ENCODE measurements at places on chromosomes 1 and 21.
A peak's percentile ranks its signal among the peaks of the same experiment; 100 is the strongest.

DNA sequence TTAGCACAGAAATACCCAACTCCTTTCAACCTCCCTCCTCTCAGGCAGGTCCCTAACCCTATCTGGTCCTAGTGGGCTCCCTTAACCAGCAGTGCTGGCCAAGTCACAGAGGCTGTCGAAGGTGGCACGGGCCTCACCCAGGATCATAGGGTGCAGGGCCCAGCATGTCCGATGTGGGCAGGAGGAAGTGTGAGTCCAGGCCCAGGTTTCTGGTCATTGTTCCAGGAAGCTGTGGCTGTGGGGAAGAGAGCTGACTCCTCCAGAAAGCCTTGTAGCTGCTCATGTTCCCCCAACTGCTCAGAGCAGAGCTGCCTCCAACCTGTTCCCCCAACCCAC, 2.4 kb downstream of the CCDC17 start:
- DNase-seq: no peak

DNA sequence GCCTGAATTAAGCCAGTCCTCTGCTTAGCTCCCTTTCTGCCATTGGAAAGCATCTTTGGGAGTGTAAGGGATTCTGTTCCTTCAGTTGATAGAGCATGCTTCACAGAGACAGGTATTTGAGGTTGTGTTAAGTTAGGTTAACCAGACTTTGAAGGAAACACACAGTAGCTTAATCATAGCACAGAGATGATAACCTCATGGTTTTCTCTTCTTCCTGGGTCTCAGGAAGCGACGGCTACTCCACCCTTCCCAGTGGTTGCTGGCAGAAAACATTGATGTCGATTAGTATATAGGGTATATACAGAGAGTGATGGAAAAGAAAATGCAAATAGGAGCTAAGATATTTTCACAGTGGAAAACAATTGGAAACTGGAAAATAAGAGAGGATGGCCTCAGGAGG, 42.0 kb downstream of the S1PR1 start:
- DNase-seq: no peak

DNA sequence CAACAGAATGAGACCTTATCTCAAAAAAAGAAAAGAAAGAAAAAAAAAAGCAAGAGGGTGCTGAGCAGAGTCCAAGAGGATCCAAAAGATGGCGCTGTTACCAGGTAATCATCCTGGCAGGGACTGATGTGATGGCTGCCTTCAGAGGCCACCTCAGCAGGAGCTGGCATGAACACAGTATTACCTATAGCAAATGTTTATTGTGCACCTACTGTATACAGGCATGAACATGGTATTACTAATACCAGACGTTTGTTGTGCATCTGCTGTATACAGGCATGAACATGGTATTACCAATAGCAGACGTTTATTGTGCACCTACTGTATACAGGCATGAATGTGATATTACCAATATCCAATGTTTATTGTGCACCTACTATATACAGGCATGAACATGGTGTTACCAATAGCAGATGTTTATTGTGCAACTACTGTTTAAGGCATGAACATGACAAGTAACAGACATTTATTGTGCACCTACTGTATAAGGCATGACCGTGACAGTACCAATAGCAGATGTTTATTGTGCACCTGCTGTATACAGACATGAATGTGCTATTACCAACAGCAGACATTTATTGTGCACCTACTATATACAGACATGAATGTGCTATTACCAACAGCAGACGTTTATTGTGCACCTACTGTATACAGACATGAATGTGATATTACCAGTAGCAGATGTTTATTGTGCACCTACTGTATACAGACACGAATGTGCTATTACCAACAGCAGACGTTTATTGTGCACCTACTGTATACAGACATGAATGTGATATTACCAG, 115.1 kb upstream of the TMEM51 start:
- DNase-seq: no peak

- no peak for DNase-seq
Measured at GRCh38 chr1:113849072-113849471, 22.4 kb downstream of the PTPN22 start.

DNA sequence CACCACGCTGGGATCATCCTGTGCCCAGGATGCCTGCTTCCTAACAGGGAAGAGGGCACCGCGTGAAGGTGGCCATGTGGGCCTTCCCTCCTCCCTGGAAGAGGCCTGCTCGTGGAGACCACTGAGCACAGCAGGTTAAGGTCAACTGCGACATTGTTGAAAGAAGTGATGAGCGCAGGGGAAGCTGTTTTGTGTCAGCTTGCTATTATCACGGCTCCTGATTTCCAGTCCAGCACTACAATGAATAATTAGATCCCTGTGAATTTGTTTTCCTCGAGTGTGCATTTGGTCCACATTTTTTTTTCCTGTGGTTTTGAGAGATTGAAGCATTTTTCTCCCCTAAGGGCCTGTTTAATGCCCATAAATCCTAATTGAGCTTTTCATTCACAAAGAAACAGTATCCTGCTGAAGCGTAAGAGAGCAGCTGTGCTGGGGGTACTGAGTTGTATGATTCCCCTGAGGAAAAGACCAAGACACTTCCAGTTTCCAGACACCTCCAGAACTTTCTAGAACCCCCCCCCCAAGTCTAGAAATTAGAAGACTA, 204.9 kb downstream of the KCNJ6 start:
- no peak for DNase-seq

DNA sequence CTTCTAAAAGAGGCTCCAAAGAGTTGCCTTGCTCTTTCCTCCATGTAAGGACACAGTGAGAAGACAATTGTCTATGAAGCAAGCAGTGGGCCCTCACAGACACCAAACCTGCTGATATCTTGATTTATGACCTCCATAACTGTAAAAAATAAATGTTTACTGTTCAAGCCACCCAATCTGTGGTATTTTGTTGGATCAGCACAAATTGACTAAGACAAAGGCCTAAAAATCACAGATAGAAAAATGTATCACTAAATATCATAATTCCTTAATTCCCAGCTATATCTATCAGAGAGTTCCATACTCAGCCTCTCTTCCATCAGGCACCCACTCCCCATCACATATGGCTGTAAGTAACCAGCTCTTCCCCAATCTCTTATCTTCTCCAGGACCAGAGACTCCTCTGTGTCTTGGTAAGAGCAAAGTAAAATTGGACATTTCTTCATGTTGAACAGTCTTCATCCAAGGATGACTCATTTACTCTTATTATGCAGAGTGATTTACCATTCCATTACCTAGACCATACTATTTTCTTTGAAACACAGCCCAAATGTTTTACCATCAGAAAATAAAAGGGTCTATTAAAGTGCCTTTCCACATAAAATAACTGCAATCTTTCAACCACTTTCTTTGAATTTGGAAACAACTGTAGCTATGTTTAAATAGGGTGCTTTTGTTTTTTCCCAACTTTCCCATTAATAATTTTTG, 503.6 kb downstream of the MRPL39 start:
- DNase-seq: no peak

DNA sequence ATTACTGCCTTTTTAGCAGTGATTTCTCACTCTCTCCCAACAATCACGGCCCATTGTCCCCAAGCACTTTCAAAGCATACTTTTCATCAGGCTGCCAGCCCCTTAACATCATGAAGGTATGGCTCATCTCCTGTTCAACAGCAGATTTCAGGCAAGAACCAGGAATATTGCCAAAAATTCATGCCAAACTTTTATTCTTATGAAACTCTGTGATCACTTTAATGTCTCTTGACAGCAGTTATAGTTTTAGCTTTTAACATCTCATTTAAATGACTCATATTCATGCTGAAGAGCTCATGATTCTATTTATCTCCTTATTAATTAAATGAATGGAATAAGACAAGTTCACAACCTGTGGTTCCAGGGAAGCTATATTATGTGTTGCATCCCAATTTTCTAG, 235.1 kb downstream of the GRIK1 start:
- DNase-seq: no peak

DNA sequence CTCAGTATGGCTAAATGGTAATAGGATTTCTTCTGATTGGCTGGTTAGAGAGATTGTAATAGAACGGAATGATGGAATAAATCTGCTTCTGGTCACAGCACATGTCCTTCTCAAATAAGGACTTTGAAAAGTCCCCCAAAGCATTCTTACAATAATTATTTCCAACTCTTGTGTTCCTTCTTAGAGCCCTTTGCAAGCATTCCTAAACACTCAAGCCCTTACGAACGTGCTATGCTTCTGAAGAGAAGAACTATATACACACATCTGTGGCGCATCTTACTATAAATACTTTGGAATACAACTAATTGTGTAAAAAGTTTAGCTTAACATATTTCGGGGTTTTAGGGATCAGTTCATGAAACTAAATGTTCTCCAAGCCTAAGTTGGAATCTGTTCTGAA, 25.6 kb downstream of the CLIC4 start:
- DNase-seq: no peak

- DNase-seq: no peak
Measured at GRCh38 chr1:42847111-42847595, 740 bp downstream of the ZNF691 start.

GRCh38 chr1:19074902-19075721, 118.6 kb upstream of the IFFO2 start:
- peak; percentile 30 for DNase-seq

GRCh38 chr1:162276493-162276892, 100.2 kb downstream of the SPATA46 start:
- DNase-seq: no peak

GRCh38 chr1:86259390-86259789, 102.8 kb upstream of the COL24A1 start:
- DNase-seq: no peak

DNA sequence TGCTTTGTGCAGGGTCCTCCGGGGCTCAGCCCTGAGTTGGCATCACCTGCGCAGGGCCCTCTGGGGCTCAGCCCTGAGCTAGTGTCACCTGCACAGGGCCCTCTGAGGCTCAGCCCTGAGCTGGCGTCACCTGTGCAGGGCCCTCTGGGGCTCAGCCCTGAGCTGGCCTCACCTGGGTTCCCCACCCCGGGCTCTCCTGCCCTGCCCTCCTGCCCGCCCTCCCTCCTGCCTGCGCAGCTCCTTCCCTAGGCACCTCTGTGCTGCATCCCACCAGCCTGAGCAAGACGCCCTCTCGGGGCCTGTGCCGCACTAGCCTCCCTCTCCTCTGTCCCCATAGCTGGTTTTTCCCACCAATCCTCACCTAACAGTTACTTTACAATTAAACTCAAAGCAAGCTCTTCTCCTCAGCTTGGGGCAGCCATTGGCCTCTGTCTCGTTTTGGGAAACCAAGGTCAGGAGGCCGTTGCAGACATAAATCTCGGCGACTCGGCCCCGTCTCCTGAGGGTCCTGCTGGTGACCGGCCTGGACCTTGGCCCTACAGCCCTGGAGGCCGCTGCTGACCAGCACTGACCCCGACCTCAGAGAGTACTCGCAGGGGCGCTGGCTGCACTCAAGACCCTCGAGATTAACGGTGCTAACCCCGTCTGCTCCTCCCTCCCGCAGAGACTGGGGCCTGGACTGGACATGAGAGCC, 22.7 kb downstream of the COL6A1 start:
- no peak for DNase-seq

- DNase-seq: no peak
Measured at GRCh38 chr1:32684167-32684811, 18.3 kb downstream of the SYNC start.

DNA sequence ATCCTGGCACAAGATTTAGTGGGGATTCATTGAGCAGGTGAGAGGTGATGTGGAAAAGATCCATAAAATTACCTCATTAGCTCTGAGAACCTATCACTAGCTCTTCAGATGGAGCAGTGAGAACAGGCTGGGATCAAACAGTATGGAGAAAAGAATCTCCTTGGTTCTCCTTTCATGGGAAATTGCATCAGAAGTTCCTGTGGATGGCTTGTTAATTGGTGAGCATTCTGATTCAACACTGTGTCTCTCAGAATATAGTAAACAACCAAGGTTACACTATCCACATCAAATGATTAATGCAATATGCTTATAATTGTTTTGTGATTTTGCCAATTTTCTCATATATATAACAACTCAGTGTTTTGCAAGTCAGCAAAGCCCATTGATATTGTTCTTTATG, 8.3 kb upstream of the CD55 start:
- no peak for DNase-seq

GRCh38 chr1:159992161-159992560, 38.1 kb upstream of the SLAMF9 start:
- no peak for DNase-seq

DNA sequence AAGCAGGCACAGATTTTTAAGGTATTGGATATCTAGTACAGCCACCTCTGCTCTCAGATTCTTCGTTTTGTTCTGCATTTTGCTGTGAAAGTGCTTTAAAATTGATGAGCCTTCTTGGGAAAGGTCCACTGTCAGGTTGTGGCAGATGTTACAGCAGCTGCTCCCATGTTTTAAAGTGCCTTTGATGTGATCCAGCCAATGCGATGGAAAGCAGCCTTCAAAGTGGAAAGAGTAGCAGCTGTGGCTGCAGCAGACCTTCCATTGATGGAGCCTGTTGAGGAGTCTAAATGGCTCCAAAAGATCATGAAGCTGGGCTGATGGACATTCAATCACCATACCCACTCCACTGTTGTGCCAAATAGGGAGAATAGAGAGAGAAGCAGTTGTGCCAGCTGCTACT, 816.9 kb downstream of the PLA2G4A start:
- no peak for DNase-seq

DNA sequence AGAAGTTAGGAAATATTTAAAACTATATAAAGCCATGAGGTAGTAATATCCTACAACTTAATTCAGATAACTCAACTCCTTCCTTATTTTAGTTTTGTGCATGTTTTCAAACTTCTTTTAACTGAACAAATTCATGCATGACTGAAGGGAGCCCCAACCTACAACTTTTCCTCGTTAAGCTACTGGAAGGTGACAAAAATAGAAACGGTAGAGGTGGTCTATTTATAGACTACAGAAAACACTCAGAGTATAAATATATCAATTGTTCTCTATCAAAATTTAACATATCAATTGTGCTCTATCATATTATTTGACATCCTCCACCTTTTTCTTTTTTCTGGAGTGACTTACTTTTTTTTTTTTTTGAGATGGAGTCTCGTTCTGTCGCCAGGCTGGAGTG, 16.8 kb downstream of the SYNJ1 start:
- no peak for DNase-seq

DNA sequence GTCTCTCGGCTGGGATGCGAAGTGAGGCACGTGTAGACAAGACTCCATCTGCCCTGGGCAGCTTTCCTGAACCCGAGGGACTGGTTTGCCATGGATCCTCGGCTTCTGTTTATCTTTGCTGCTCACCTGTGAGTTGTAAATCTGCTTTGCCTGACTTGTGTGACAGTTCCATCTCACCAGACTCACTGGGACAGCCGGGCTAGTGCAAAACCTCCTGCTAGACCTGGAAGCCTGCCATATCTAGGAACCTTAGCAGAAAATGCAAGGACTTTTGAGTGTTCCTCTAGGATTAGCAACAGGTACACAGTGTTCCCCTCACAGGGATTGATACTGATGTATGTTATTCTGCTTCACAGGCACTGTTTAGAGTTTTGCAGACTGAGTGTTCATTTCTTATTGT, 218.6 kb downstream of the URB2 start:
- DNase-seq: no peak

DNA sequence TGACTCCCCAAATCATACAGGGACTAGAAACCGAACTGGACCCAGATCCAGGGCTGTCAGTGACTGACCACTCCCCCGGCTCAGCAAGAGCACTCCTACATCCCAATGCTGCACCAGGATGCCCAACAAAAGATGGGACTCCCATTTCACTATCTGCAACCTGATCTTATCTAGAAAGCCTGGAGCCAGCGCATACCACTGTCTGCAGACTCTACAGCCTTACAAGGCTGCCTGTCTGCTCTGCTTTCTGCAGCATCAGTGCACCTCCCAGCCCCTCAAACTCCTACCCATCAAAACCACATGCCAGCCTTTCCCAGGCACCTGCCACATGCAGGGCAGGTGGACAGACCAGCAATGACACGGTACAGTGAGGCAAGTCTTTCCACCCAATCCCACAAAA, 52.2 kb downstream of the SSBP3 start:
- no peak for DNase-seq

Measured in caudate nucleus (tissue), 63 donors.